Glutamatergic neuron (in vitro differentiated cells): ENCODE measurements at places on chromosomes 3 and 15.

GRCh38 chr3:19596408-19596807, 337.6 kb downstream of the EFHB start:
- no peak for DNase-seq

DNA sequence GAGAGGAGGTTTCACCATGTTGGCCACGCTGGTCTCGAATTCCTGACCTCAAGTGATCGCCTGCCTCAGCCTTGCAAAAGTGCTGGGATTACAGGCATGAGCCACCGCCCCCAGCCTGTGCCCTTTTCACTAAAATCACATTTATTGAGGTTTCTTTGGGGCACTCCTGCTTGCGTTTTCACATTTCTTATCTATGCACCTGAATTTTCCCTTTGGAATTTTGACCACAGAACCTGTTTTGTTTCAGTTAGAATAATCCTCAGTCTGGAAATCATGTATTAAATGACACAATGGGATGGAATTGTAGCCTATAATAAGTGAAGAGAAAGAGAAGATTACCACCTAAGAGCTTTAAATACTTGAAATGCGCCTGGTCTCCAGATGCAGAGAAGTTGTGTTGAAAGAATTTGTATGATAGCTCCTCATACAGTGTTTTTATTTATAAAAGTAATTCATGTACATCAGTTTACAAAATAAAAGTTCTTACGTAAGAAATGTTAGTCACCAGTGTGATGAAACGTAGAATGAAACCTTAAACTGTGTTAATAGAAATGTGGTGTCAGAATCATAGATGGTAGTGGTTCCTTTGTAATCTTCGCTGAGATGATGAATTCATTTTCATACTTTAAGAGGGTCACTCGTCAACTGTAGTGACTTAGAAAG, 107.0 kb downstream of the TCF12 start:
- DNase-seq: no peak

DNA sequence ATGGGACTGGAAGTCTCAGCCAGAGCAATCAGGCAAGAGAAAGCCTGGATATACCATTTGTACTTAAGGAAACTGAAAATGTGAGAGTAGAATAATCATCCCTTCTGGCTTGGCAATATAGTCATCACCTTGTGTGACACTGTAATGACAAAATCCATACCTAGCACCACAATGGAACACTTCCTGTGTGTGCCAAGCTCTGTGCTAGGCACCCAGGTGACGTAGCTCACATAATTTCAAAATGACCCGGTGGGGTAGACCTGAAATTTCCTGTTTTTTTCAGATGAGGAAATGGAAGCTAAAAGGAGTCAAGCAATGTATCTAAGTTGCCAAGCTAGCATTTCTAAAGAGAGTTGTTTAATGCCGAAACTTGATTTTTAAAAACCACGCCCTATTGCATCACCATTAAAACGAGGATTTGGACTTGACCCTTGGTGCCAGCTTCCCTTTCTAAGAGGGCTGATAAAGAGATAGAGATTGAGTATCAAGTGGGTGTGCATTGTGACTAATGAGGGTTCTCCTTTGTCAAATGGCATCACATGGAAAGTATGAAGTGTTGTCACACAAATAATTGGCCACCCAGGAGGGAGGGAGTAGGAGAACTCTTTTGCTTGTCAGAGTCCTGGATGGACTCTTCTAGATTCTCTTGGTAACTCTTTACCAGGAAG, 141.3 kb upstream of the PDZRN3 start:
- no peak for DNase-seq

GRCh38 chr15:58229297-58229768, 91.2 kb downstream of the AQP9 start:
- no peak for DNase-seq

- DNase-seq: no peak
These were observed 116.7 kb downstream of the FNDC3B start for GRCh38 chr3:172155897-172156585.

- no peak for DNase-seq
These were observed 70.8 kb downstream of the HOMER2 start for GRCh38 chr15:82881747-82882146.

GRCh38 chr15:78329625-78330024, 10.5 kb upstream of the CRABP1 start:
- DNase-seq: no peak

- DNase-seq: no peak
These were observed 33.4 kb downstream of the CLDN1 start for GRCh38 chr3:190288836-190289235.

GRCh38 chr15:59696332-59696731, 7.2 kb upstream of the BNIP2 start:
- DNase-seq: no peak

DNA sequence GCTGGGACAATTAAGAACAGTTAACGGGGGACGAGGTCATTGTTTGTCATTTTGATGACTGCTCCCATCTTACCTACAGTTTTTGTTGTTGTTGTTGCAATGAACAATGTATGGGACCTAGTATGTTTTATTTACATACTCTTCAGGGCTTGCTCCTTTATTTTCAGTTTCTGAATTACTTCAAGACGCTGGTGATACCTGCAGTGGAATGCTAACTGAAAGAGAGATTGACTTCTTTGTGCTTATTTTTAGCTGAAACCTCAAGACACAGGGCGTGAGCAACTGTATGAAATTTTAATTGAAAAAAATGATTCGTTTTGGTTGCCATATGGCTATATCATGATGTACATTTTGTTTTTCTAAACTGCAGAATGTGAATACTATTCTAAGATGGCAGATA, 297.9 kb downstream of the EDEM1 start:
- DNase-seq: no peak

DNA sequence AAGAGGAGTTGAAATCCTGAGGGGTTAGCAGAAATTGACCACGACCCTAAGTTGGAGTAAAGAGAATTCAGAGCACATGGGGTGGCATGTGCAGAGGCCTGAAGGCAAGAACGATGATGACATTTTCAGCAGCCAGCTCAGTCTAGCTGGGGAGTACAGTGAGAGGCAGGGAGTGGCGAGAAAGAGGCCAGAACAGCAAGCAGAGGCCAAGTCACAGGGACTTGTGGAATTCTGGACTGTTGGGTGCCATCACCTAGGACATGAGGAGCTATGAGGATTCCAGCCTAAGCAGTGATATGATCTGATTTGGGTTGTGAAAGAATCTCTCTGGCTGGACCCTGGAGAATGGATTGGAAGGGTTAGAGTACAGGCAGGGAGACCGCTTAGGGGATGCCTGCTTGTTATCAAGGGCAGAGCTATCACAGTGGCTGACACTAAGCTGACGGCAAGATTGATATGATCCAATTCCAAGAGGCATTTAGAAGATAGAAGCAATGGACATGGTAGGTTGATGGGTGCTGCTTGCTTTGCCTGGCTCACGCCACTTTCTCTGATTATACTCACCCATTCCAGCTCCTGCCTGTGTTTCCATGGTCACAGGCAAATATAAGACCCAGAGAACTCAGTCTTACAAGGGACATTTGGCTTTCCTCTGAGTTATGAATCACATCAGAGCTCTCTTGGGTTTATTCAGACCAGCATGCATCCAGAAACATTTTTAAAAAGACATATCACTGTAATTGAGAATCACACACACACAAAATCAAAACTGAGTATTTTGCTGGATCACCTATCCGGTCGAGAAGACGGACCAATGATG, 66.4 kb downstream of the LRTM1 start:
- DNase-seq: no peak

- no peak for DNase-seq
These were observed 18.6 kb downstream of the DCP1A start for GRCh38 chr3:53328746-53329145.

DNA sequence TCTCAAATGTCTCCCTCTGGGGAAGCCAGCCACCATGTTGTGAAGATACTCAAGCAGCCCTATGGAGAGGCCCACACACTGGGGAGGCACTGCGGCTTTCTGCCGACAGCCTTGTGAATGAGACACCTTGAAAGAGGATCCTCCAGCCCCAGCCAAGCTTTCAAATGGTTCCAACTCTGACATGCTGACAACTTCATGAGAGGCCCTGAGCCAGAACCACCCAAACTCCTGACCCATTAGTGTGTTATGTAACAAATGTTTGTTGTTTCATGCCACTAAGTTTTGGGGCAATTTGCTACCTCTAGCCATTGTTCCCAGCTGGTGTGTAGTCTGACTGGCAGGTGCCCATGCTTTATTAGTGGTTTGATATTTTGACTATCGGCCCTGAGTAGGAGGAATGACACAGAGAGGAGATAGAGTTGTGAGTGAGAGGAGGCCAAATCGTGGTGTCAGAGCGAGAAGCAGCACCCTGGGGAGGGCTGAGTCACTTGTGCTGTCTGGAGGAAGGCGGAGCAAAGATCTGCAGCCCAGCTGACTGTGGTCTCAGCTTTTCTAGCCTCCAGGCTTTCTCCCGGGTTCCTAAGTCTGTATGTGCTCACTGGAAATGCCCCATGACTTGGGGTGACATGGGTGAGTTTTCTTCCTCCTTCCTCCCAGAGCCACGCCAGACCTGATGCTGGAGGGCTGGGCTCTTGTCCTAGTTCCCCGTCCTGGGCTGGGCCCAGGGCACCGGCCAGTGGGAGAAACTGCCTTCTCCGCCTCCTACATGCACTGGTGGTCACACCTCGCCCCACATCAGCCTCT, 56.7 kb upstream of the BLM start:
- peak; percentile 50 for DNase-seq

GRCh38 chr3:66449411-66449974, 51.3 kb downstream of the LRIG1 start:
- DNase-seq: no peak

DNA sequence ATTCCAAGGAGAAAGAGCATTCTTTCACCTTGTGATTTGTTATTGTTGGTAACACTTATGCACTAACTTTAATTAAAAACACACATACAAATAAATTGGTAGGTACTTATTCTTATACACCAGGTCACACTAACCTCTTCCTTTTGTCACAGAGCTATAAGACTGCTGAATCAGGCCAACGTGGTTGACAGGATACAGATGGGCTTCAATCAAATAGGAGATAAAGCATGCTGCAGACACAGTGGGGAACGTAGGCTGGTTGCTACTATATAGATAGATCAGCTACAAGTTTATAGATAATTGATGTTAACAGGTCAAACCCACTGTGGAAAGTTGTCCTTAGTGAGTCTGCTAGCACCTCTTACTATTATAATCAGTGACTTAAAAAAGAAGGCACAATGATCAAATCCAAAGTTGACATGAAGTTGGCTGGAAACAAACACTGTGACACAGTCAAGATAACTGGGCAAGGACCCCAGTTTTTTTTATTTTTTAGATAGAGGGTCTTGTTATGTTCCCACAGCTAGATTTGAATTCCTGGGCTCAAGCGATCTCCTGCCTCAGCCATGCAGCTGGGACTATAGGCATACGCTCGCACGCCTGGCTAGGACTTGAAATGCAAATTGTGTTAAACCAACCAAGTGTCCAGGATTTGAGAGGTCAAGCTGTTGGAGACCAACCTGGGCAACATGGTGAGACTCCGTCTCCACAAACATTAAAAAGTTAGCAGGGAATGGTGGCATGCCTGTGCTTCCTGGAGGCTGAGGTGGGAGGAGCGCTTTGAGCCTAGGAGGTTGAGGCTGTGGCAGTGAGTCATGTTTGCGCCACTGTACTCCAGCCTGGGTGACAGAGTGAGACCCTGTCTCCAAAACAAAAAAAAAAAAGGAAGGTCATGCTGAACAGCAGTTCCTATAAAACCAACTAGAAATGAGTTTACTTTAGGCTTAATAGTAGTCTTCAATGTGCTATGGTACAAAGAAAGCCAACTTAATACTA, 97.9 kb upstream of the MEX3B start:
- no peak for DNase-seq

DNA sequence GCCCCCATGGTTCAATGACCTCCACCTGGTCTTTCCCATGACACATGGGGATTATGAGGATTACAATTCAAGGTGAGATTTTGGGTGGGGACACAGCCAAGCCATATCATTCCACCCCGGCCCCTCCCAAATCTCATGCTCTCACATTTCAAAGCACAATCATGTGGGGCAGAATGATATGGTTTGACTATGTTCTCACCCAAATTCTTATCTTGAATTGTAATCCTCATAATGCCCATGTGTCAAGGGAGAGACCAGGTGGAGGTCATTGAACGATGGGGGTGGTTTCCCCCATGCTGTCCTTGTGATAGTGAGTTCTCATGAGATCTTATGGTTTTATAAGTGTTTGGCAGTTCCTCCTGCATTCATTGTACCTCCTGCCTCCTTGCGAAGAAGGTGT, 2.4 kb upstream of the CLEC3B start:
- no peak for DNase-seq

GRCh38 chr3:17882981-17883380, 140.6 kb upstream of the TBC1D5 start:
- no peak for DNase-seq

DNA sequence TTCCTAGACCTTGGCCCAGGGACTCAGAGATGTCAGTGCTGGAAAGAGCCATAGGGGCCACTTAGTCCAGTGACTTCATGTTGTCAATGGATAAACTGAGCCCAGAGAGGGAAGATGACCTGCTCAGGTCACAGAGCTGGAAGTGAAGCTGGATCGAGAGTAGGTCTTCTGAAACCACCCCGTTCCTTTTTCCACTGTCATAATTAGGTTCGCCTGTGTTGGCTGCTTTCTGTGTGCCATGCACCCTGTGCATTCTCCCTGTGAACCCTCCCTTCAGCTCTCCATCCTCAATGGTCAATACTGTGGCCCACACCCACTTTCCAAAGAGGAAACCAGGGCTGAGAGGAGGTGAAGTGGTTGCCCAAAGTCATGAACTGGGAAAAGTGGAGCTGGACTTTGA, 74.8 kb downstream of the CCR1 start:
- DNase-seq: no peak

DNA sequence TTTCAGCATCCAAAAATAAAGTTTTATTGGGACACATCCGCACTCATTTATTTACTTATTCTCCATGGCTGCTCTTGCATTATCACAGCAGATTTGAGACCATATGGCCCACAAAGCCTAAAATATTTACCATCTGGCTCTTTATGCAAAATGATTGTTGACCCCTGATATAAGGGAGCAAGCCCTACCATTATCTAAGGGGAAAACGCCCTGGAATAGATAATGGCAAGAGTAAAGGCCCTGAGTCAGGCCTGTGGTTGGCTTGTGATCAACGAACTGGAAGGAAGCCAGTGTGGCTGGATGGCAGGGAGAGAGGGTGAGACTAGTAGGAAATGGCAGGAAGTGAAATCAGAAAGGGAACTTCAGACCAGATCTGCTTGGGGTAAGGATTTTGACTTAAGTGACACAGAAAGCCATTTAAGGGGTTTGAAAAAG, 24.6 kb upstream of the DMXL2 start:
- no peak for DNase-seq

- DNase-seq: no peak
These were observed 202.2 kb upstream of the BHLHE40 start for GRCh38 chr3:4776980-4777581.
